ENCODE measurements at places on chromosomes 2 and 18. TPM values are rescaled to one million over a fixed set of nuclear protein-coding genes. Genes with fewer than 3 reads are reported as not detected.

DNA sequence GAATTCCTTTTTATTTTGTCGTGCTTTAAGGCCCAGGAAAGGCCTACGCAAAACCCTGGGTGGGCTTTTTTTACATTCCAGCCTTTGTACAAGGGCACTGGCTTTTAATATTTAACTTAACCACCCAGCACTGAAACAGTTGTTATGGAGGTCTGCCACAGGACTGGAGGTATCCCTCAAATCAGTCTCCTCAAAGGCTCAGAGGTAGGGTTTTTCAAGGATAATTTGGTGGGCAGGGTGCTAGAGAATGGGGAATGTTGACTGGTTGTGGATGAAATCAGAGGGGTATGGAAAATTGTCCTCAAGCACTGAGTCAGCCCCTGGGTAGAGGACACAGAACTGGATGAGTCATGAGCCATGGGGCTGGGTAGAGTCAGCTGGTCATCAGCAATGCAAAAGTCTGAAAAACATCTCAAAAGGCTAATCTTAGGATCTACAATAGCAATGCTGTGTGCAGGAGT is 443.1 kb downstream of the THSD7B start:
- H3K27me3 ChIP-seq: no peaks in the 10 kb centered on the region
- DNase-seq: no peak
- H3K36me3 ChIP-seq: no peaks in the 10 kb centered on the region
- no peaks in the 10 kb centered on the region for H3K4me1 ChIP-seq

- no peak overlapping the region for H3K27ac ChIP-seq
- H3K27me3 ChIP-seq: peaks cover 13% of the 10 kb centered on the region
- H3K4me3 ChIP-seq: no peak overlapping the region
- H3K36me3 ChIP-seq: no peaks in the 10 kb centered on the region
- no peak for DNase-seq
These were observed 28.4 kb upstream of the PUM2 start for GRCh38 chr2:20378891-20379519.

DNA sequence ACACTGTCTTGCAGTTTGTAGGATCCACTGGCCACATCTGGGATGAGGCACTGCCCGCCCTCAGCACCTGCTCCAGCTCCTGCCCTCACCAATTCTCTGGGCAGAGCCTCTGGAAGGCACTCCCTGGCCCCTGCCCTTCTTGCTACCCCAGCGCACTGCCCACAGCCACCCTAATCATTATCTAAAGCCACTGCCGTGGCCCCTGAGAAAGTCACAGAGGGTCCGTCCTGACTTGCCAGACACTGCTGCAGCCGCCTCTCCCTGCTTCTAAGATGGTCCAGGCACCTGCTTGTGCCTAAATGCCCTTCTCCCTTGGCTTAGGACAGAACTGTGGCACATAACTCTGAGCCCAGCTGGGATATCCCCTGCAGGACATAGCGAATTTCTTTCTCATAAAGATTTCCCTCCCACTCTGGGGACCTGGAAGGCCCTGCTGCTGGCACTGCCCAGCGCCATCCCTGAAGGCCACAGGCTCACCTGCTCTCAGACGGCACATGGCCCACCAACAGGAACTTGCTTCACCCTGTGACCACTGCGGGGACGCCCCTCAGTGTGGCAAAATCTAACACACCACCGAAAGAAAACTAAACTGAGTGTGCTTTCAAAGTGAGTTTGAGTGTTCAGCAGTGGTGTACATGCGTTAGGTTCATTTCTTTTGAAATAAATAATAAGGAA is 244.9 kb downstream of the HDAC4 start:
- H3K36me3 ChIP-seq: no peaks in the 10 kb centered on the region
- H3K4me3 ChIP-seq: no peak overlapping the region
- H3K27me3 ChIP-seq: no peaks in the 10 kb centered on the region
- no peak overlapping the region for H3K27ac ChIP-seq

DNA sequence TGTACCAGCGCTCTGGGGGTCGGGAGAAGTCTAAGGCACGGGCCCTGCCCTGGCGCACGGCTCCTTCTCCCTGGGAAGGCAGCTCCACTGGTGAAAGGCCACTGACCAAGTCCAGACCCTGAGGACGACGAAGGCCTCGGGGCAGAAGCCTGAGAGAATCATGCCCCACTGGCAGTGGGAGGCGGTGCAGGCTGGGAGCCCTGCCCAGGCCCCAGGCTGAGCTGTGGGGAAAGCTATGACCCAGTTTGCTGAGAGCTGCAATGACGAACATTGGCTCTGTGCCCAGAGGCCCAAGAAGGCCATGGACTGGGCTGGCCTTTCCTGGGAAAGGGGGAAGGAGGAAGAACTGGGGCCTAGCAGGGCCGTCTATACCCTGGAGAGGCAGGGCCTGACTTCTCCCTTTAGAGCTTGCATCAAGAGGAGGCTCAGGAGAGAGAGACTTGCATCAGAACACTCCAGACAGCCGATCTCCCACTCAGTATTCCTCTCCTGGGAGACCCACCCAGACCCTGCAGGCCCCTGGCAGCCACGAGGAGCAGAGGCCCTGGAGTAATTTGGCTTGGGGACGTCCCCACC is 32.9 kb downstream of the HS1BP3 start:
- H3K4me1 ChIP-seq: no peaks in the 10 kb centered on the region
- no peaks in the 10 kb centered on the region for H3K36me3 ChIP-seq
- H3K27me3 ChIP-seq: no peaks in the 10 kb centered on the region
- DNase-seq: no peak
- no peak overlapping the region for H3K27ac ChIP-seq

DNA sequence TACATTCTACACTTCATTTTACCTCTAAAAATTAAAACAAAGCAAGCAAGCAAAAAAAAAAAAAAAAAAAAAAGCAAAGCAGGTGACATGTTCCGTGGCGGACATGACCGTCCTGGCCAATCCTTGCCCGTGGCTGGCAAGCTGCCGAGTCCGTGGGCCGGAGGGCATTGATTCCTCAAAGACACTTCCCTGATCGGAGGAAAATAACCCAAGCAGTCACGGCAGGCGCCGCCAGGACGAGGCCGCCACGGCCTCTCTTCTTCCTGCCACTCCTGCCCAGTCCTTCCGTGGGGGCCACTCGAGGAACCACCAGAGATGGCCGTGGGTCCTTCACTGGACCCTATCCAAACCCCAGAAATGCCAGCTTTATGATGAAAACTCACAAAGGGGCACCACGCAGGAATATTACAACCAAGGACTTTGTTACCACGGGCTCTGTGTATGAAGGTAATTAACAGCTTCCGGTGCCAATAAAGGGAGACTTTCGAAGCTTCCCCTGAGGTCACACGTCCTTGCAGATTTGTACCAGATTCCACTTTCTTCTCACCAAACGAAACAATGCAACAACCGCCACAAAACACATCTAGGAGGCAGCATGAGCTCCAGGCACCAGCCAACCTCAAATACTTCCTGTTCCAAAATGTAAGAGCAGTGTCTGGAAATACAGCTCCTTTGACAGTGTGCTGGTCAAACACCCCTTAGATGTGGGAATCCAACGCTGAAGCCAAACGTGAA is 170.3 kb downstream of the HDAC4 start:
- H3K27ac ChIP-seq: peak overlapping the region; percentile 49
- no peaks in the 10 kb centered on the region for H3K27me3 ChIP-seq
- H3K36me3 ChIP-seq: no peaks in the 10 kb centered on the region
- H3K4me1 ChIP-seq: peaks cover 40% of the 10 kb centered on the region
- no peak for DNase-seq
- peak overlapping the region; percentile 55 for H3K4me3 ChIP-seq

DNA sequence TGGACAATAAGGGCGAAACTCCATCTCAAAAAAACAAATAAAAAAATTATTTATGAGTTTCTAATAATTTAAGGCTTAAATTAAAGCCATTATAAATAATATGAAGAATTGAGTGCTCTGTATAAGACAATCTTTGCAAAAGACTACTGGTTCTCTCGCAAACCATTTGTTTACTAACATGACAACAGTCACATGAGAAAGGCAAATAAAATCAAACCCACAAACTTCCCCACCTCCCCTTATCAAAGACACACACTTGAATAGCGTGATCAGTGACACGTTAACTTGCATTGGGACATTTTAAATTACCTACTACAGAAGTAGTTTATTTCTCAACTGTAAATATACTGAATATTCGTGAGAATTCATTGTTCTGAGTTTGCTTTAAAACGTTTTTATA is 21.1 kb downstream of the RAB1A start:
- peaks cover 40% of the 10 kb centered on the region for H3K4me1 ChIP-seq
- no peaks in the 10 kb centered on the region for H3K36me3 ChIP-seq

CNPPD1 gene
- total RNA-seq: 68.5 TPM

GPR155 gene
- total RNA-seq: 3.2 TPM
